ENCODE measurements at places on chromosomes 7 and 10.

GRCh38 chr7:101108330-101108857 is 18.5 kb upstream of the SERPINE1 start:
- DNase-seq, result no peak

DNA sequence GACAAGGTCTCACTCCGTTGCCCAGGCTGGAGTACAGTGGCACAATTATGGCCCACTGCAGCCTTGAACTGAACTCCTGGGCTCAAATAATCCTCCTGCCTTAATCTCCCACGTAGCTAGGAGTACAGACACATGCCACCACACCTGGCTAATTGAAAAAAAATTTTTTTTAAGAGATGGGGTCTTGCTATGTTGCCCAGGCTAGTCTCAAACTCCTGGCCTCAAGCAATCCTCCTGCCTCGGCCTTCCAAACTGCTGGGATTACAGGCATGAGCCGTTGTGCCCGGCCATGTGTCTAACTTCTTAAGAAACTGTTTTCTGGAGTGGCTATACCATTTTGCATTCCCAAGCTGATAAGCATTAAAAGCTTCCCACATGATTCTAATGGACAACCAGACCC is 9.5 kb upstream of the EFCAB10 start:
- DNase-seq, result no peak

DNA sequence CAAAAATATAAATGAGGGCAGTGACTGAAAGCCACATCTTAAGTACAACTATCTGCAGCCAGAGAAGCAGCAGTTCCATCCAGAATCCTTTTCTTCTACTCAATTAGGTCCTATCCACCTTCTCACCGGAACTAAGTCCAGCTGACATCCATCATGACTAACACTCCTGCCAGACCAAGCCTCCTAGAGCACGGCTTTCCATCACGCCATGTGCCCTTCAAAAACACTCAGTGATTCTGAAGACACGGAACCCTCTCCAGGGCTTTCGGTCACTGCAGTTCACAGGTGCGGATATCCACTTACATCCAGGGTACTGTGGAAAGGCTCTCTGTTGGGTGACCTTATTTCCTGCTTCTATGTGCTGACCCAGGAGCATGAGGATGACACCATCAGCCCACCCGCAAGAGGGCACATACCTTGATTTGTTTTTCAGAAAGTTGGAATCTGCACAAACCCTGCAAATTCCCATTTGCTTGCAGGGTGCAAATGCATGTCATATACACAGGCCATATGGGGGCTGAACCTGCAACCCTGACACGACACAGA is 64.3 kb downstream of the FAM171A1 start:
- DNase-seq, result no peak

- no peak for DNase-seq
These were observed 482.9 kb downstream of the POM121L12 start for GRCh38 chr7:53518319-53518718.

- DNase-seq, result no peak
These were observed 625.1 kb upstream of the PCDH15 start for GRCh38 chr10:55426138-55426537.

DNA sequence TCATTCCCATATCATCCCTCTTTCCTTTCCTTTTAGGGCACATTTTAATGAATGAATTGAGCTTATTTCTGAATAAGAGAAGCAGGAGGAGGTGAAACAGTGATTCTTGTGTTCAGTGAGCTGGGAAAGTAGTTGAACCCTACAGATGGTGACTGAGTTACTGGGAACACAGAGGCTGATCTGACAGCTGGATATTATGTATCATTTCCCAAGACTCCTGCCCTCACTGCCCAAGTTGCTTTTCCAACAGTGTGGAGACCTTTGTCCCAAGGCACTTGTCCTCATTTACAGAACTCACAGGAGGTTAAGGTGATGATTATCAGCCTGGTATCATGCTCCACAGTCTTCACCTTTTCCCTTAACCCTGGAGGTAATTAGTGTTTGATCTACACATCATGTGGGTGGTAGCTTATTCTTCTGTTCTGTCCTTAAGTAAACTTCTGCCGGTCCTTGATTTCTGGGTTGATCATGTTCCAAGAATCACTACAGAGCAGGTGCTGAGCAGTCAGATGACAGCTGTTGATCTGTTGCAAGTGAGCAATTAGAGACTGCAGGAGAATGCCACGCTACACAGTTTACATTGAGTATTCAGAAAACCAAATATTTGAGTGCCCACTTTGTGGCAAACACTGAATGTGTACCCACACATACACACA is 2.6 kb downstream of the PRLHR start:
- DNase-seq, result no peak

DNA sequence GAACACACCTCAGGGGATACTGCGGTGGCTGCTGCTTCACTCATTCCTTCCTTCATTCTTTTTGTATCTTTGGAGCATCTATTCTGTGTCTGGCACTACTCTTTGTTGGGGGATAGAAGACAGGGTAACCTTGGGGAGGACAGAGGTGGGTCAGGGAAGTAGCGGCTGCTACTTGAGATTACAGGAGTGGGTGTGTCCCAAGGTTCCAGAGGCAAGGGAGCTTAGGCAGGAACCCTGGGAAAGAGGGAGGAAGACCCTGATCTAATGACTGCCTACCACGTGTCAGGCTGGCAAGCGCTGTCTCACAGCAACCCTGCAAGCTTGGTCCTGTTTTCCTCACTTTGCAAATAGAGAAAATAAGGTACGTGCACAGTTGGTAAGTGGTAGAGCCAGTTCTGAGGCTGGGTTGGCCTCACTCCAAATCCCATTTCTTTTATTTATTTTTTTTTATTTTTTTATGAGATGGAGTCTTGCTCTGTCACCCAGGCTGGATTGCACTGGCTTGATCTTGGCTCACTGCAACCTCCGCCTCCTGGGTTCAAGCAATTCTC is 985.9 kb upstream of the ZNF722 start:
- no peak for DNase-seq

DNA sequence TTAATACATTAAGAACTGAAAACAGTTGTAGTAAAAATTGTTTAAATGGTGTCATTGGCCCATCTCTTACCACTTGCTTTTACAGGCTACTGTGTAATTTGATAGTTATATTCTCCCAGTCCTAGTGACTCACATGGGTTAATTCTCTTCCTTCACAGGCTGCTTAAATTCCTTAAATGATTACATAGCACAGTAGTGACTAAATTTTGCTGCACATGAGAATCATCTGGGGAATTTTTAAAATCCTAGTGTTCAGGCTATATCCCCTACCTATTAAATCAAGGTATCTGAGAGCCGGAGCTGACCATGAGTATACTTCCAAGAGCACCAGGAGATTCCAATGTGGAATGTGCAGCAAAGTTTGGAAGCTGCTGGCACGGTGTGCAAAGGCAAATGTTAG is 45.3 kb upstream of the ZNF800 start:
- DNase-seq, result no peak

DNA sequence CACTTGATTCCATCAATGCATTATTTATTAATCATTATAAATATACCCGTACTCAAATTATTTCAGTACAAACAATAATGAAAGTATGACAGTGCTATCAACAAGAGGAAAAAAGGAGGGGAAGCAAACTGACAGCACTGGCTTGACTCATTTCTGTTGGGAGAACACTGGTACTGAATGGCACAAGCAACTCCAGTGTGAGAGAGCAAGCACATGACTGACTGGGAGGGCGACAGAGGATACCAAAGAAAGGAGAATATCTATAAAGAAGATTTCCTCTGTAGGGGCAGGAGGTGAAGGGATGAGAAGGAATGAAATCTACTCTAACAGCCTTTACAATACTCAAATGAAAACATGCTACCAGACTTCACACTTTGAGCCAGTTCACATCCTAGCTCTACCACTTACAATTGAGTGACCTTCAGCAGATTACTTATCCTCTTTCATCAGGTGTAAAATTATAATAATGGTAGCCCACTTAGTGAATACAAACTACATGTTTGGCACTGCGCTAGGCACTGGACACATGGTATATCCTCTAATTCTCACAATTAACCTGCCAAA is 1.5 kb downstream of the USP54 start:
- DNase-seq, result no peak

DNA sequence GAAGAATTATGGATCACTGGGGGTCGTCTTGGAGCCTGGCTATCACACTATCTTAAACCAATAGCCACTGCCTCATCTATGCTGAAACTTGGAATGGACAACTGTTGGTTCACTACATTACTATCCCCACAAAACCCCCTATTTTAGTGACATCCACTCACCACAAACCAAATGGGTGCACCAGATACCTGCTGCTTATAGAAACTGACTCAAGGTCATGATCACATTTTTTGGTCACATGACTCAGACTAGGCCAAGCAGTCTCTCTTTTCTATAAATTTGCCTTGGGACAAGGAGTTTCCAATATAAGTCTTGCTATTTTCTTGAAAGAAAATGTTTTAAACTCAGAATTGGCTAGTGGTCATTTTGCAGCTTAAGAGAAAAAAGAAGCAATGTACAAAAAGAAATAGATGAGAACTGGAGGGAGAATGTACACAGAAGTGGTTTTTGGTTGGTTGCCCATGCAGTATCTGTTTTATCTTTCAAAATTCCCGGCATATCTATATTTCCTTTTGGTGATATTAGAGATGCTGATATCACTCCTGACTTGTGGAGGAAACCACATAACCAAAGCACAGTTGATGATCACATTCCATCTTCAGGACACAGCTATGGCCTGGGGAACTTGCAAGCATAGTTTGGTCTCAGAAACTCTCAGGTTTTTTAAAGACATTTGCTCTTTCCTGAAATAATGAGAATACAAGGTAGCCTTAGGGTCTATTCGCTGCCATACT is 85.2 kb upstream of the CACNA2D1 start:
- no peak for DNase-seq

DNA sequence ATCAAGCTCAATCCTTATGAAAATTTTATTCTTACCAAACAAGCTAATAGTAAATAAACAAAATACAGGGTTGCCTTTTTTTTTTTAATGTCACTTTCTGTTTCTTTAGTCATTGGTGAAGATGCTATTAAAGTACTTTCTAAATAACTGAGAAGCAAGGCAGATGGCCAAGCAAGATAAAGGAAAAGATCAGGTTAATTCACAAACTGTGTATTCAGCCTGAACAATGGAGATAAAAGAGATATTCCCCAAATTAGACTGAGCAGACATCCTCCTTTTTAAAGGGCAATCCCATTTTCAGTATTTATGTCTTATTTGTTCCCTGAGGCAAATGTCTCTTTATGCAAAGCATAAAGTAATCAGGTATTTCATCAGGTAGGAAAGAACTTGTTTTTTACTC is 23.1 kb upstream of the XRCC2 start:
- DNase-seq, result no peak

- DNase-seq, result no peak
These were observed 962 bp upstream of the SLC26A4 start for GRCh38 chr7:107659666-107660065.

- no peak for DNase-seq
These were observed 37.9 kb downstream of the JAZF1 start for GRCh38 chr7:28142650-28143049.

DNA sequence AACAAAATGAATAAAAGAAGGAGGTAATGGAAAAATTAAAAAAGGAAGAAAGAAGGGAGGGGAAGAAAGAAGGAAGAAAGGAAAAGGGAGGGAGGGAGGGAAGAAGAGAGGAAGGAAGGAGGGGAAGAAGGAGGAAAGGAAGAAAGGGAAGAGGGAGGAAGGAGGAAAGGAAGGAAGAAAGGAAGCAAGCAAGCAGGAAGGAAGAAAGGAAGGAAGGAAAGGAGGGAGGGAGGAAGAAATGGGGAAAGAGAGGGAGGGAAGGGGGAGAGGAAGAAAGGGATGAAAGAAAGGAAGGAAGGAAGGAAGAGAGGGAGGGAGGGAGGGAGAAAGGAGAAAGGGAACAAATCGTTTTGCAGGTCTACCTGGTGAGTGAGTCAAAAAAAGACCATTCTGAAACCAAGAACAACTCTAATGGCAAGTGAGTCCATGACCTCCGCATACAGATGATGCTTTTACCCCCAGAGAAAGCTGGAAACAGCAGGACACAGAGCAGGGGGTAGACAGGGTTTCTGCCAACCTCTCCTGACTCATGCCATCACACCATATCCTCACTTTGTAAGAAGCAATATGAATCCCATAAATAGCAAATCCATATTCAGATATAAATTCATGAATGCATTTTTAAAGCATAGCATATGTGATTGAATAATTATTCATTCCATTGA is 1112.9 kb upstream of the AUTS2 start:
- DNase-seq, result no peak

DNA sequence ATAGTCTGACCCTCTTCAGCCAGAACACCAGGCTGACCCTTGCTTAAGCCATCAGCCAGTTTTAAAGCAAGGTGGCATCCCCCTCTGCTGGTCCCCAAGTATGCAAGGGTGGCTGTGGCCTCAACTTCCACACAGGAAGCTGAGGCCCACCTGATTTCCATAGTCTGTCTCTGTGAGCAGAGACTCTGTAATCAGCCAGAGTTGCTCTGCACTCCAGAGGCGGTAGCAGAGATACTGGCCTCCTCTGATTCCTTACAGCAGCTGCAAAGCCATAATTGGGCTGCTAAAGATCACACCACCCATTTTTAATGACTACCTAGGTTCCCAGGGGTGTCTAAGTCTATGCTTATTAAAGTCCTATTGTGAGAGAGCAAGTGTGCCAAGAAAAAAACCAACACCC is 1.8 kb downstream of the PDAP1 start:
- DNase-seq, result no peak

GRCh38 chr7:123645516-123645915 is 10.2 kb upstream of the LMOD2 start:
- no peak for DNase-seq

- no peak for DNase-seq
These were observed 269.8 kb downstream of the ADARB2 start for GRCh38 chr10:1467334-1468076.

DNA sequence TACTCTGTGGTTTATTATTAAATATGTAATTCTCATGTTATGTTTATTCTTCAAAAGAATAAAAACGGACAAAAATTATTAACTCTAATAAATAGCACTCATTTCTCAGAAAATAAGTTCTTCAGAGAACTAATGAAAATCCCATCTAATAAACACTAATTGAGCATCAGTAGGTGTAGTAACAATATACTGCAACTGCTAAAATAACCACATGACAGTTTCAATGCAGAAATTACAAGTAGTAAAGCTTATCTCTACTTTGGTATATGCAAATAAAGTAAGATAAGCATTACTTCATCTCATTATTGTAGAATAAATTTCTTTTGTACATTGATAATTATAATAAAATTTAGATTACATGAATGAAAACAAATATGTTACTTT is 56.4 kb upstream of the DKK1 start:
- DNase-seq, result no peak

GRCh38 chr10:105707603-105708002 is 1066.5 kb downstream of the SORCS3 start:
- DNase-seq, result no peak

DNA sequence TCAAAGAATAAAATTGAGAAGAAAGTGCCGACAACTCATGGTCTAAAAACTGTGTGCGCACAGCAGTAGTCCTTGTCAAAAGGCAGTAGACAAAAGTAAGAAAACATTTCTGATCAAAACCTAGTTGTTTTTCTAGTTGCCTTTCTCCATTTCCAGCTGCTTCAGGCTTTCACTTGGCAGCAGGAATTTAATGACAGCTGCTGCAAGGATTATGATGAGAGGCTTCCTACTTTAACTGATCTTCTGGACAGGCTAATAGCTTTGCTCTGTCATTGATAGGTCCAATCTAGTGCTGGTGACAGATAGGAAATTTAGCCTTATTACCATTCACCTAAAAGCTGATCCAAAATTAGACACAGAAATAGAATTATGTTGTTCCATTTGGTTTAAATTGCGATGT is 110.7 kb upstream of the SEMA3C start:
- no peak for DNase-seq

- no peak for DNase-seq
These were observed 32.3 kb upstream of the SLC16A12 start for GRCh38 chr10:89567576-89568245.

GRCh38 chr7:1942243-1942940 is 272.3 kb downstream of the ELFN1 start:
- no peak for DNase-seq

Data from NT2/D1 (cell line).